ENCODE measurements at places on chromosomes 7 and 10.

DNA sequence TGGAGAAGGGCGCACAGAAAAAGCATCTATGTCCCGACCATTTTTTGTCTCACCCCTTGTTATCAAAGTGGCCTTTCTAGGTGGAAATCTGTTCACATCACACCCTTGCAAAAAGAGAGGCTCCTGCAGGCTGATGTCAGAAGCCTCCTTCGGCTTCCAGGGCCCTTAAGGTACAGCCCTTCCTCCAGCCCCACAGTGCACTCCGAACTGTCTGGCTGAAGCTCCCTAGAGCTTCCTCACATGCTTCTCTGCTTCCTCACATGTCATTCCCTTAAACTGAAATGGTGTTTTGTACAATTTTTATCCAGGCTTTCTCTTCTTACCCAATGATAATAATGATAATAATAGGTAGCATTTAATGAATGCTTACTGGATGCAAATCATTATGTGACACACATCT lies 210.3 kb downstream of the INHBA start:
- no peak for DNase-seq

DNA sequence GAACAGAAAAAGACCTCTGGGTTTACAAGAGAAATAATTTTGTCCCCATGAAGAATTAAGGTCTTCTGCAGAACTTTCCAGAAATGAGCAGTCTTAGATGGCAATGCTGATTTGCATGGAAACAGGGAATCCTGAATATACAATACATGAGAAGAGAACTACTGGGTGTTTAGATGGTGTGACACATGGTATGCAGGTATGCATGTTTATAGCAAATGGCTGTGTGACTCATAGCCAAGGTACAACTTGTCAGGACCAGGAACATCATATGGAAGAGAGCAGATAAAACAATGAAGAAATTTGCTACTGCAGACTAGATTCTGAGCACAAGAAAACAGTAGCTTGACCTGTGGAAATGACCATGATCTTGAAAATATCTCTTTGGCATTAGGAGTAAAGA lies 907.8 kb downstream of the GATA3 start:
- DNase-seq, result no peak

DNA sequence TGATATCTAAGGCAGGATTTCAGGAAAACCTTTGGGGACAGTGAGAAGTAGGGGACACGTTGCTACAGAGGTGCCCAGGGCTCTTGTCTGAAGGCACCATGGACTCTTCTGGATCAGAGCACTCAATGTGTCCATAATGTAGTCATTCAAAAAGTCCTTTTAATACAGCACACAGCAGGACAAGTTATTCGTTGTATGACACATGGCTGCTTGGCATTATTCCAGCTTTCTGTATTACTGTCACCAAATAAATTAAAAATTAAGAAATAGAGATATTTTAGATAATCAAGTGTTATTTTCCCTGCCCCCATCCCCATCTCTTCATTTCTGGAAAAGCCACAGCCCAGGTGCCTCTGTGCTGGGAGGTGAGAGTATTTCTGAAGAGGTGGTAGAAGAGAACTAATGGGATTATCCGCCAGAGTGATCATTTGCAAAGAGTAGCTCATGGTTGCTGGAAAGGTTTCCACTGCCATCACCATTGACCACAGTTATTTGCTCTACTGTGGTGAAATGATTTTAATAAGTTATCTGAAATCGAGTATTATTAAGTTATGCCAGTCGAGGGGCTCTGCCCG lies 83.0 kb downstream of the CXCL12 start:
- DNase-seq, result no peak

DNA sequence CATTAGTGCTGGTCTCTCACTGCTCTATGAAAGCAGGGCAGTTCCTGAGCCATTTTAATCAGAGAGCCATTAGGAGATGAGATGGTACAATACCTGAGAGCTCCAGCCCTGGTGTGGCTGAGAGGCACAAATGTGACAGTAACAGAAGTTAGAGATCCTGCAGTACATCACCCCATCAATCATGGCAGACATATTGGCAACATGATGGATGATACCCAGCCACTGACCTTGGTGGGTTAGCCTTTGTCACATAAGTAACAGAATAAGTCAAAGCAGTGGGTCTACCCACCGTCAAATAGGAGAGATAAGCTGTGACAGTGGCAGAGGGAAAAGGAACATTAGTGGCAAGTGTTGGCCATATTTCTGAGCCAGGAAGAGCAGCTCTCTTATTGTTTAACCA lies 53.3 kb upstream of the NXPH1 start:
- DNase-seq, result no peak

- DNase-seq, result no peak
These were observed 324.6 kb downstream of the ATRNL1 start for GRCh38 chr10:115417585-115418265.

DNA sequence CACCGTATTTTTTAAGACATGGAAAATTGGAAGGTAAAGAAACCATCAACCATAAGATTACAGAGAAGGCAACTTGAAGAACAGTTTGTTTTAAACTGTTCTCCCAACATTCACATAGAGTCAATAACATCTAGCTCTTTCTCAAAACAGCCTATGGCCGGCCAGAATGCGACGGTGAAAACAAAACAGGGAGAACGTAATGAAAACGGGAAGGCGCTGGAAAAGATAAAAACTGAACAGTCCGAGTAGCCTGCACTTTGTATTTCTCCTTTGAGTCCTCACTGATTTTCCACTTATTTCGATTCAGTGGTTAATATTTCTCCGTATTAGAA lies 637 bp downstream of the MICU1 start:
- no peak for DNase-seq

DNA sequence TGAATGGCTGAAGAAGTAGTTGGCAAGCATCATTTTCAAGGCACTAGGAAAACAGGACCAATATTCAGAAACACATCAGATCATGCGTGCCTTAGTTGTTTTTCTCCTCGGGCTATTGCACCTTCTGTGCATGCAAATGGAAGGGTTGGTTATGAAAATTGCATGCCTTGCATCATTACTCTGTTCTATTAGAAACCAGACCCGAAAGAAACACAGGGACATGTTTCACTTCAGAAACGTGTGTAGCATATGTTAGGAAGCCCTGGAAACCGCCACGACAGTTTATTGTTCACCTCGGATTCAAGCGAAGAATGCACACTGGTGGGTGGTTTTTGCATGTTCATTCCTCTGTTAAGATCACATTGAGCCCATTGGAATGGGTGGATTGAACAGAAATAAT lies 214.7 kb downstream of the FRMD4A start:
- no peak for DNase-seq

DNA sequence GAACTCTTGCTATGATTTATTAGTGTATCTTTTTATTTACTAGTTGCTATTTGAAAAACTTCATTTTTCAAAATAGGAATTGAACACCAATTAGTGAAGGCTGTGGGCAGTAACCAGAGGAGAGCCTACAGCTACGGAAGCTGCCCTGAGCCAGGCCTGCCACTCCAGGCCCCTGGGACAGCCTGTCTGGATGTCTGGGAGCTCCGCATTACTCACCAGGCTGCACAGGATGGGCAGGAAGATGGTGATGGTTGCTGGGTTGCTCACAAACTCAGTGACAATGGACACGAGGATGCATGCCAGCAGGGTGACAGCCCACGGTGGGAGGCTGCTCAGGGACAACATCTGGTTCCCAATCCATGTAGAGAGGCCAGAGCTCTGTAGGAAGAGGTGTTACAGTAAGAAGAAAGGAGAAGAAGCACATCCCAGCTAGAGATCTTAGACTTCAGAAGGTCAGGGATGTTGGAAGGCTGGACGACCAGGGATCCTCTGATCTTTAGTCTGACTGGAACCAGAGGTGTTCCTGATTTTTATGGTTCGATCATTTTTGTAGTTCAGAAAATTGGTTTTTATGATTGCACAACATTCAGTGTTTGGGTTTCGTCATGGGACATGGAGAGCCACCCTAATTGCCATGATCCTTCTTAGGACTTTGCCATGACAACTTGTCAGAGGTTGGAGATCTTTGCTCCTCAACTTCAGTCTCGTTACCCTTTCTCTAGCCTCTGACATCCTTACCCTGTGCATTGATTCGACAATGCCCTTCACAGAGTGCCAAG lies 23.2 kb downstream of the STMP1 start:
- DNase-seq, result no peak

DNA sequence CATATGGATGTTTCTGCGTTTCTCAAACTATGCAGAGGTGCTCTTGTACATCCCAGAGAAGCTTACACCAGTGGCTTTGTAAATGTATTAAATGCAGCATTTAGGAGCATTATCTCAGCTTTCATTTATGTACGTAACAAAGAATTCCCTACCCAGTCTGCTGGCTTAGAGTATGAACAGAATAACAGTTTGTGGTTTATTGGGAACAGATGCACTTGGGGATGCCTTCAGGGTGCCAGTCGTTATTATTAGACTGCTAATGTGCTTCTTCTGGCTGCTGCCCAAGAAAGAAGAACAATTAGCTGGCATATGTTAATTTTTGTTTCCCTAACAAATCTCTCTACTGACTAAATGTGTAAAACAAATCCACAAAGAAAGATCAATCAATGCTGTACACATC lies 241.9 kb downstream of the FOXP2 start:
- DNase-seq, result no peak

DNA sequence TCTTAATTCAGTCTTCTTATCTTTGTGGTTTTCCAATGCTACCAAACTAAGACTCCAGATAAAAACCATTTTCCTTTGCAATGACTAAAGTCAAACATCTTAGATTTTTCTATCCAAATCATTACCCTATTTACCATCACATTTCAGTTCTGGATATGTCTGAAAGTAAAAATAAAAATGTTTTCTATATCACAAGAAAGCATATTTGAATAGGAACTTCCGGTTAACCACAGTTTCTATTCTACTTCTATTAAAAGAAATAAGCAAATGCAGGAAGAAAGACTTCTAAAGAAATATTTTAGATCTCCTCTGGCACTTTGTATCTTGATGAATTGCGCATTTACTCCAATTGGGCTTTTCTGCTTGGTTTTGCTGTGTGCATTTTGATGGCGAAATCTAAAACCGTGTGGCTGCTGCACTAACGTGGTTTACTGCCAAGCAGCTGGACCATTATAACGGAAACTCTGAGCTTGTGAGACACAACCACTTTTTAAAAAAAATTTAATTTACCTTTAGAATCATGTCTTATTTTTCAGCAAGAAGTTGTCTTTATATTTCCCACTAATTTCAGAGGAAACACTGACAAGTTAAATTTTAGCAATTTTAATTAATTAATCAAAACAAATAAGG lies 146.1 kb downstream of the VPS50 start:
- no peak for DNase-seq

DNA sequence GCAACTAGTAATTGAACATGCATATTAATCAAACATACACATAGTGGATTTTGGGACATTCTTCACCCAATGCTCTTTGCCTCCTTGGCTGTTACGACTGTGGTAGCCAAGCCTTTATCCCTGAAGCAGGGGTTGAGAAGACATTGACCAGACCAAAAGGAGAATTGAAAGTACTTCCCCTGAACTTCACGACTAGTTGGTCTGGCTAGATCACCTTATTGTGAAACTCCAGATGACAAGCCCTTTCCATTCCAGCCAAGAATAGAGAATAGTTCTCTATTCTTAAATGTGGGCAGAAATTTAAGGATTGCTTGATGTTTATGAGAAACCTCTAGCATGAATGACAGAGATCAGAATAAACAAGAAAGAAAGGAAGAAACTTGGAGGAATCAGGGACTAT lies 97.0 kb downstream of the LRMDA start:
- no peak for DNase-seq

GRCh38 chr7:124992851-124993562 lies 63.4 kb upstream of the POT1 start:
- no peak for DNase-seq

- DNase-seq, result no peak
These were observed 166.8 kb downstream of the ADARB2 start for GRCh38 chr10:1570416-1571051.

DNA sequence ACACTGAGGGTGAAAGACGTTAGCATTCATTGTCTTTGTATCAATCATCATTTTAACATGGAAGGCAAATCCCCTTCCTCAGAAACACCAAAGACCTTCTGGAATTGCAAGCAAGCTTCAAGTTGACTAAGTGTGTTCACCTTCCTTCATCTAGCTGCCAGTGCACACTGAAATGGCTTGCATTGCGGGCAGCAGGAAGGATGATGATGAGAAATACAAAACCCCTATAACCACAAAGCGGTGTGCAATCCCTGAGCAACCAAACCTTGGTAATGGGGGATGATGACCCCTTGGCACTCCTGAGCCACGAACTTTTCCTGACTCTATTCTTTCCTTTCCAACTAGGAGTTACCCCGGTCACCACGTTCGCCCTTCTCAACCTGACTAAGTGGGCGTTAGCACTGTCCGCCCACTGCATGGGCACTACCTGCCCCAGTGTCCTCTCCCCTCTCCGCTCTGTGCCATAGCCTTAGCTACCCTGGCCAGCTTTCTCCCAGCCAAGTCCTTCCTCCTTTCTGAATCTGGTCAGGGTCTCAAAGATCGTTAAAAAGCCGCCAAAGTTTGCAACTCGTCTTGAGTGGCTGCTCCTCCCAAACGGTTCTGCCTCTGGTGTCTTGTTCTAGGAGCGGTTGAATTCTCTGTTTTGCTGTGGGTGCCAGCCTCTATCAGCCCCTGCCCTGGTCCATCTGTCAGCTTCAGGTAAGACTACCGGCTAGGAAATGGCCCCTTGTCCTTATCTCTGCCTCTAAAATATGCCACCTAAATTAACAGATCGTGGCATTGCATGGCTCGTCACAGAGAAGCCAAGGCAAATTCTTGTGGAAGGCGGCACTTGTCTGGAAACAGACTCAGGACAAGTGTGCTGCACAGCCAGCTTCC lies 586 bp upstream of the AOC1 start:
- DNase-seq, result no peak

DNA sequence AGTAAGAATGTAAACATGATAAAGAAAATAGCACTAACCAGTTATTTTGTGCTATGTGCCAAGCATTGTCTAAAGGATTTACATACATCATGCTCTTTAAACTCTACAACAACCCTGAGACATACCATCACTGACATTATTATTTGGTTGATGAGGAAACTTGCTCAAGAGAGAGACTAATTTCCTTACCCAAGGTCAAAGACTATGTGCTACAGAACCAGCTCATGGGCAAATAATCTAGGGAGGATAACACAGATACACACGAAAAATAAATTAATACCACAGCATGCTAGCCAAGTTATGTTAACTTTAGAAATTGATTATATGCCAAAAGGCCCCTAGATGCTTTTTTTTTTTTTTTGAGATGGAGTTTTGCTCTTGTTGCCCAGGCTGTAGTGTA lies 2.7 kb downstream of the ANKRD16 start:
- no peak for DNase-seq

Measured in stimulated activated CD8-positive, alpha-beta memory T cell treated with anti-CD3 and anti-CD28 coated beads, Interleukin-7, amount 100 ng/mL, for 4 hours (primary cell).